Urothelium cell line (cell line): ENCODE measurements at places on chromosomes 6 and 20.

- no peak for DNase-seq
Observed at GRCh38 chr6:167238694-167239467, 52.2 kb upstream of the UNC93A start.

DNA sequence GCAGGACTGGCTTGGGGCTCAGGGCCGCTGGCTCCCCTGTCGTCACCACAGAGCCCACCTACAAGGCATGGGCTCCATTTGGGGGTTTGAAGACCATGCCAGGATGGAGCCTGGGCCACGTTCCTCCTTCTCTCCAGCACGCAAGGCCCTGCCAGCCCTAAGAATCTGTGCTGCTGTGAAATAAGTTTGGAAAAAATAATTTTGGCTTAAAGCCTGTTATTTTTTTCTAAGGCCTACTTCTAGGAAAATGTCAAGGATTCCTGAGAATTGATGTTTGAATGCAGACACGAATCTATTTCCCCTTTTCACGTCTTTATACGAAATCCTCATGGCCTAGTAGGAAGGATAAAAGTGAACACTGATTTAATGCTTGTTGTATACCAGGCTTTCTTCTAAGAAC is 107.5 kb downstream of the LRFN2 start:
- DNase-seq = no peak

- no peak for DNase-seq
Observed at GRCh38 chr20:62995898-62996595, 10.7 kb downstream of the BHLHE23 start.

GRCh38 chr6:21881969-21882465 is 288.5 kb downstream of the SOX4 start:
- DNase-seq = no peak

DNA sequence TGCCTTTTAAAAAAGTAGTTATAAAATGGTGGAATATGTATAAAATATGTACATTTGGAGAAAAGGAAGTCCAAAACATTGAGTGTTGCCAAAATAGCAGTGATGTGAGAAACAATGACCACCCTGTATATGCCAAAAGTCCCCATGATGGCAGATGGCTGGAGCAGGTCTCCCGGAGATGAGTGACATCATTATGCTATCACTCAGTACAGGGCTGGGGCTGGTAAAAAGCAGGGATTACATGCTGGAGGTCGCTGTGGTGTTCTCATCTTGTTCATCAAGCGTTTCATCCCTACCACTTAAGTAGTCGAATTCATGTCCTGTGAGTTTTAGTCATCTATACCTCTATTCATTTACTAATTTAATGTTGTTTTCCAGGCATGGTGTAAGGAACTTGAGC is 315.3 kb upstream of the SLC35B3 start:
- no peak for DNase-seq

DNA sequence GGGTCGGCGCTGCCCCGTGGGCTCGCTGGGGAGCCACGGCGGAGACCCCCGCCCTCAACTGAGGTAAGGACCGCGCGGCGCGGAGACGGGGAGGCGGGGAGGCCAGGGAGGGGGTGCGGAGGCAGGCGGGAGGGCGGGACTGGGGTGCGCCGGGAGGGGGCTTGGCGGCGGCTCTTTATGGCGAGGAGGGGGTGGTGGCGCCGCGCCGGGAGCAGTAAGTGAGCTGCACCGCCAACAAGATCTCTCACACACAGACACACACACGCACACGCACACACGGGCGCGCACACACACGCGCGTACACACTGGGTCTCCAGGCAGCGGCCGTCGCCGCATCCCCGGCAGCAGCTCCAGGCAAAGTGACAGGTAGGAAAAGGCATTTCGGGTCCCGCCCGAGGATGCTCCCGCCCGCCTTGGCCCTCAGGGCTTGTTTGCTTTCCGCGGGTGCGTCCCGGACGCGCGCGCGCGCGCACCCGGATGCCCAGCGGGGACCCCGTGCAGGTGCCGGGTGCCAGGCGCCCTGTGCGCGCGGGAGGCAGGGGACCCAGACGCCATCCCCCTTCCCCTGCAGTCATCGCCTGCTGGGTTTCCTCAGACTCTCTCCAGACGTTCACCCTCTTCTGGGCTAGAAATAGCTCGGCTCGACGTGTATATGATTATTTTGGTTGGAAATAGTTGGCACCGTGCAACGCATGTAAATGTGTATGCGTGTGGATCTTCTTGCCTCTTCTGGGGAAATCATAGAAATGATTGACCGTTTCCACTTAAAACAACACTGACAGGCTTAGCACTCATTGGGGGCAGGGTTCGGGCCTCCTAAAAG is at the start of gene PLCB4:
Gene PLCB4 (plus strand): TSS at position 247 of the 823 bp plus-strand sequence. CDS start 238,728 bp downstream, outside the sequence.
- DNase-seq = no peak

- DNase-seq = no peak
Observed at GRCh38 chr20:11168026-11168425, 494.2 kb upstream of the JAG1 start.

GRCh38 chr6:22108199-22108598 is 188.6 kb downstream of the PRL start:
- DNase-seq = no peak

DNA sequence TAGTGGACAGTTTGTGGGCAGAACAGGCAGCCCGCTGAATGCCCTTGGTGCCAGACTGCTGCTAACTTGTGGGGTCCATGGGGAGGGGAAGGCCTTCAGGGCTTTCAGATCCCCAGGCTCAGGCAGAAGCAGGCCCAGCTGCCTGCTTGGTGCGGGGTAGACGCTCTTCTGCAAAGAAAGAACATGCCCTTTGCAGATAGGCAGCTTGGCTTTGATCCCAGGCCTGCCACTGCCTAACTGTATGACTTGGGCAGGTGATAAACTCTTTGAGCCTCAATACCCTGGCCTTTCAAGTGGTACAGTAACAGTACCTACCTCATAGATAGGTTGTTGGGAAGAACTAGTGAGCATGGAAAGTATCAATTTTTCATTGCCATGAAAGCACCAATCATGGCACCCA is 28.4 kb downstream of the CHMP4B start:
- DNase-seq = no peak

GRCh38 chr6:156427345-156427744 is 349.8 kb upstream of the ARID1B start:
- peak; percentile 86 for DNase-seq

- no peak for DNase-seq
Observed at GRCh38 chr20:35866418-35867202, 87.7 kb downstream of the SCAND1 start.

DNA sequence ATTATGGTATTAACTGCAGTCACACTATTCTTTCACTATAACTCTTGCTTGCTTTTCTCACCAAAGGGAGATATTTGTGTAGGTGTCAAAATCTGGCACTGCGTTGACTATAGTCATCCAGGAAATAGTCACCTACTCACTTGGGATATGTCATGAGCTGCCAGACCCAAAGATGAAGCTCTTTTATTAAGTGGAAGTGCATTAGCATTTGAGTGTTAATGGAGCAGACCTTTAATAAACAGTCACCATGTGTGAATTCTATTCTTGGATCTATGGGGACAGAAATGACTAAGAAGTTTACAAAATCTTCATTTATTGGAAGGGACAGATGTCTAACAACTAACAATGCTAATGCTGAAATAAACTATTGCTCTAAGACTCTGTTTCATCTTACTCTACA is 130.1 kb upstream of the NEDD9 start:
- DNase-seq = no peak

GRCh38 chr20:44203161-44203560 is 7.4 kb downstream of the OSER1 start:
- no peak for DNase-seq

GRCh38 chr6:150099953-150100352 is 31.0 kb upstream of the ULBP3 start:
- DNase-seq = no peak

DNA sequence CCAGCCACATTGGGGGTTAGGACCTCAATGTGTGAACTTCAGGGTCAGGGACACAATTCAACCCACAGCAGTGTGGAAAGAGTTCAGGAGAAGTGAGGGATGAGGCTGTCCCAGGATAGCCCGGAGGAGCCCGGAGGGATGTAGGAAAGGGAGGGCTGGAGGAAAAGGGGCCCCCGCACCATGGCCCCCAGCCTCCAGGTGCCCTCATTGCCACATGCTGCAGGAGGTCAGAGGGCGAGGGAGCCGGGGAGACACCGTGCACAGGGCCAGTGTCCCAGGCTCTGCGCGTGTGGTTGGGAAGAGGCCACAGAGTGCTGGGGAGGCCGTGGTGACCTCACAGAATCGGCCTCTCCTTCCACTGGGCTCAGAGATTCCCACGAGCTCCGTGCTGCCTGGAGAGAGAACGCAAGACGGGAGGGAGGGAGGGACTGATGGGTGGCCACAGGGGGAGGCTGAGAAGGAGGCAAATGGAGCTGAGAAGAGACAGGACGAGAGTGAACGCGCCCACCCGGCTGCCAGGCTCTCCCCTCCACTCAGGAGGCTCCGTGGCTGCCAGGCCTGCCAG is 215.1 kb downstream of the DLL1 start:
- no peak for DNase-seq

DNA sequence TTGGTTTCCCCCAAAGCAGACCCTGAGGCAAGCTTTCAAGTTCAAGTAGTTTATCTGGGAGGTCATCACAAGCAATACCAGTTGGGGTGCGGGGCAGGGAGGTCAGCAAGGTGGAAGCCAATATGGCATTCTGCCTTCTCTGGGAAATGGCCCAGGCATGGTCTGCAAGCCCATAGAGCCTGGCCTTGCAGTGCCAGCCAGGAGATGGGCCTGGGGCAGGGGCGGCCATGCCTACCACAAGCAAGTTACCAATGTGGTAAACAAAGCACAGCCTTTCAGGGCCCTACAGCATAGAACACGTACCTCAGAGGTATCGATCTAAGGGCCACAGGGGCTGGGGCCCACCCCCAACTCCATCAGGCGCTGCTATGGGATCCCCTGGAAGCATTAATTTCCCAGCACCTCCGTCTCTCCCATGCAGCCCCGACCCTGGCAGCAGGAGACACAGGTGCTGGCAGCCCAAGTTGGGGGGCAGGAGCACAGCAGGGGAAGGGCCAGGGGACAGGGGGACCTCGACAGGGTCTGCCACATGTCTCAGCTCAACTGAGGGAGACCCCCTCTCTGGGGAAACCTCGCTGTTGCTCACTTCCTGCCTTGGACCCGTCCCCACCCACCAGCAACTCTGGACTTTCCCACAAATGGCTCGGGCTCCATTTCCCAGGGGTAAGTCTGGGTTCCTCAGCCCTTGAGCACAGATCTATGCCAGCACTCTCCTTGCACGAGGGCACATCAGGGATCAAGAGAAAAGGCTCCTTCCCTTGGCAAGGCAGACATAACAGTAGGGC is 369.0 kb downstream of the PREX1 start:
- no peak for DNase-seq

DNA sequence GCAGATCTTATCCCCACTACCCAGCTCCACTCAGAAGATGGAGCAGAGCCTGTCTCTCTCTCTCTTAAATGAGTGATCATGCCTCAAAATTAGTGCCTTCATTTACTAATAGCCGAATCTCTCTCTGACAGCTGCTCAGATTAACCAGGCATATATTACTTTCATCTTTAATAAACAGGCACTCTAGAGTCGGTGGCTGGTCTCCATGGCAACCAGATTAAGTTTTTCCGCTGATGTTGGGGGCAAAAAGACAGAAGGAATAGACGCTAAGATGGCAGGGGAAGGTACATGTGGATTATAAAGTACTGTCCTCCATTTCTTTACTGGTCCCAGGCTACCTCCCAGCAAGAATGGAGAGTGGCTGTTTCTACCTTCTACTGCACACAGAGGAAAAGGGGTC is 121.6 kb downstream of the QRSL1 start:
- DNase-seq = no peak

DNA sequence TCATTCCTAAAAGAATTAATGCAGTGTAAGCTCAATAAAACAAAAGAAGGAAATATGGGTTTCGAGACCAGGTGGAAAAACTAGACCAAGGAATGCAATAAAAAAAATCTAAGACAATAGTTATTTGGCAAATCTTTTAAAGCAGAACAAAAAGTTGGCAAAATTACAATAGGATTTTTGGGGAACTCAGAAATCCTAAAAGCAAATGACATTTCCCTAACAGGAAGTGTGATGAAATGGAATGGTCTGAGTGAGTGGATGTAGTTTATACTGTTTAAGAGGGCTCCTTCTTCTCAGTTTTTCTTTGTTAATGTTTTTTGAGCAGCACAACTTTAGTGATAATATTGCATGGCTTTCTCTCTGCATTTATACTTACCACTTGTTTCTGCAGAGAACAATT is 190.0 kb downstream of the PLCB4 start:
- no peak for DNase-seq

GRCh38 chr20:37411408-37412219 is 65.7 kb downstream of the SRC start:
- no peak for DNase-seq

DNA sequence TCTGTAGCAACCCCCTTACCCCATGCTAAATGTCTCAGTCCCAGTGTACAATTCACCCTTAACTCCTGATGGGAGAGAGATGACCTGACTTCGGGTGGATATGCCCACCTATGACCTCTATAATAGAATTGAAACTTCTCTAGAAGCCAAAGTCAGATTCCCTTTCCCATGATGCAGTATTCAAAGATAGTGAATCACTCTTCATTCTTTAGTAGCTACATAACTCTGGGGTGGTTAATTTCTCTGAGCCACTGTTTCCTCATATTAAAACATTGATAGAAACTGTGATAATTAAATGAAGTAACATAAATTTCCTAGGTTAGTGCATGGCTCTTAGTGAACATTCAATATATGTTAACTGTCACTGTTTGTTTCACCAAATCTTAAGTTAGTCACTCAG is 500.4 kb downstream of the COL12A1 start:
- DNase-seq = no peak

DNA sequence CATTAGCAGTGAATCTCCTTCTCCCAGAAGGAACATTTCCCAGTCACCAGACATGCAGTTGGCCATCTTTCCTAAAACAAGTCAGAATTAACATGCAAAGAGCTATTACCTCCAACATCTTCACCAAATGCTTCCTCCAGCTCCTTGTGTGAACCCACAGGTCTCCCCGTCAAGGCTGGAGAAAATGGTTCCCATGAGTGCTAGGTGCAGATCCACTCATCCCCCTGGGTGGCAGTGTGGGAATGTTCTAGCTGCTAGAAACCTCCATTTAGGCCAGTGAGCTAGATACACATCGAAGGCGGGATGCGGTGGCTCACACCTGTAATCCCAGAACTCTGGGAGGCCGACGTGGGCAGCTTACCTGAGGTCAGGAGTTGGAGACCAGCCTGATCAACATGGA is 603.9 kb upstream of the SLC35B3 start:
- no peak for DNase-seq

GRCh38 chr20:44586289-44586911 is 4.0 kb downstream of the PKIG start:
- no peak for DNase-seq

GRCh38 chr6:167212713-167213005 is 54.9 kb upstream of the GPR31 start:
- DNase-seq = no peak

- no peak for DNase-seq
Observed at GRCh38 chr6:138987080-138987642, 892 bp downstream of the REPS1 start.
